GM20000 (cell line): ENCODE measurements at places on chromosomes 7 and 10.

GRCh38 chr10:78804411-78805032 is 264.2 kb upstream of the ZMIZ1 start:
- DNase-seq, result no peak

GRCh38 chr10:80276335-80276734 is 13.1 kb downstream of the MAT1A start:
- DNase-seq, result no peak

DNA sequence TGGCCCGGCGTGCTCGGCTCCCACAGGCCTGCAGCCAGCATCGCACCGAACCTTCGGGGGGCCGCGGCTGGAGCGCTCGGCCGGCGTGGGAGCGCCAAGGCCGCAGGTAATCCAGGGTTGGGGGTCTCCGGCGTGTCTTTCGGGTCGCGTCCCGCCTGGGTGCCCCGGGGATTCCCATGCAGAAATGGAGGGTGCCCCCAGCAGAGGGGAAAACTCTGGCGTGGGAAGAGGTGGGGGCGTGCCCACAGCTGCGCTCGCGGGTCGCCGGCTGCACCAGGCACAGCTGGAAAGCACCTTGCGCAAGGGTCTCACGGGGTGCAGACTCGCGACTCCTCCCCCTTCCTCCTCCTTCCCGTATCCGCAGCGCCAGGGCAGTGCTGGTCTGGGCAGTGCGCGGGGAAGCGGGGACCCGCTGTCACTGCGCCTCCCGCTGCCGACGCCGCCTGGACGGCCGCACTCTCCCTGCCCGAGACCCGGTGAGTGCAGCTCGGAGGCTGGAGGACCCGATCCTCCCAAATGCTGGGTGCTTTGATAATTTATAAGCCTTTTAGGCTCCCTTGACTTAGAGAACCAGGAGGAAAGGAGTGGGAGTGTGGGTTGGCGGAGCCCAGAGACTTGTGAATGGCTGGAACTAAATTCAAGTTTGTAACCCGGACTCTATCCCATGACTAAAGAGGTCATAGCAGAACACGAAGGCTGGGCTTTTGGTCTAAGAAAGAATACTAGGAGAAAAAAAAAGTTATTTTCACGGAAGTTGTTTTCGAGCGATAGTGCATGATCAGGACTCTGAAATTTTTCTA is 489 bp downstream of the MAP3K8 start:
- DNase-seq, result peak; percentile 81

DNA sequence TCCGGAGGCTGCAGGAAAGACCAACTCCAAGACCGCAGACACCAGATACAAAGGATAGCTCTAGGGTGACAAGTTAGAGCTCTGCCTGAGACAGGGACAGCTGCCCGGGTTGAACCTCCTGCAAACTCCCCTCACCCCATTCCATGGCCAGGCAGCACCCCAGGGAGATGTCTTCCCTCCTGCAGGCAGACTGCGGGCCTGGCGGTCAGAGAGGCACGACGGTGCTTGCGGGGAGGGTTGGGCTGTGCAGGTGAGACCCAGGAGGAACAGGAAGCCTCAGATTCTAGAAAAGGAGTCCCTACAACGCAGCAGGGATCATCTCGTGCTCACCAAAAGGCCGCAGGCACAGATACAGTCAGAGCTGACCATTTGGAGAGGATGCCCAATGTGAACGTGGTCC is 34.6 kb downstream of the CARD11 start:
- no peak for DNase-seq

- DNase-seq, result no peak
These were observed 15.5 kb downstream of the KLF6 start for GRCh38 chr10:3769556-3769955.

GRCh38 chr10:7666253-7667023 is at the start of gene ITIH5:
TSS of gene ITIH5 (minus strand) at chr10:7666966. CDS start at chr10:7666892, 74 bp downstream.
- DNase-seq, result peak; percentile 36

- DNase-seq, result no peak
These were observed 10.7 kb upstream of the GIMAP6 start for GRCh38 chr7:150642926-150643325.

GRCh38 chr7:138645284-138645683 is 55.9 kb downstream of the SVOPL start:
- DNase-seq, result no peak

- no peak for DNase-seq
These were observed 193.1 kb downstream of the PHTF2 start for GRCh38 chr7:77991656-77992055.

- DNase-seq, result no peak
These were observed 222.5 kb upstream of the LRRN3 start for GRCh38 chr7:110868458-110868857.

GRCh38 chr7:63027075-63027474 is 971.6 kb upstream of the ZNF722 start:
- DNase-seq, result no peak

- no peak for DNase-seq
These were observed 19.4 kb upstream of the FHIP2A start for GRCh38 chr10:114802177-114802576.

- DNase-seq, result no peak
These were observed 73.2 kb upstream of the DGKI start for GRCh38 chr7:137919987-137920386.

- DNase-seq, result no peak
These were observed 824 bp downstream of the LRIT2 start for GRCh38 chr10:84224411-84225028.

- DNase-seq, result no peak
These were observed 9.5 kb downstream of the CISD1 start for GRCh38 chr10:58278274-58278961.

- DNase-seq, result peak; percentile 39
These were observed 485 bp downstream of the ALOX5 start for GRCh38 chr10:45374350-45375052.

DNA sequence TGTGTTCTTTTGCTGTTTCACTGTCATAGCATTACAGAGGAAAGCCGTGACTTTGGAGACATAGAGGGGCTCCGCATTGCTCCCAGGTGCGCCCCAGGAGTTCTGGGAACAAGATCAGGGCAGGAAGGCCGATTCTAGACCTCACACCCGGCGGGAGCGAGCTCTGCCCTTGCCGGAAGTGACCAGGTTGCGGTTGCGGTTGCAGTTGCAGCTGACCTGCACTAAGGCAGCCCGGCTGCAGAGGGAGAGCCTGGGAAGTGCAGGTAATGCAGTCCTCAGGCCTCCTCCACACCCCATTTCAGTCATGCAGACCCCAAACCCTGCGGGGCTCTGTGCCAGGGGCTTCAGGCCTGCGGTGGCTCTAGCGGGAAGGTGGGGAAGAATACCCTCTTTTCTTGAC is 130.0 kb upstream of the LANCL2 start:
- DNase-seq, result no peak

DNA sequence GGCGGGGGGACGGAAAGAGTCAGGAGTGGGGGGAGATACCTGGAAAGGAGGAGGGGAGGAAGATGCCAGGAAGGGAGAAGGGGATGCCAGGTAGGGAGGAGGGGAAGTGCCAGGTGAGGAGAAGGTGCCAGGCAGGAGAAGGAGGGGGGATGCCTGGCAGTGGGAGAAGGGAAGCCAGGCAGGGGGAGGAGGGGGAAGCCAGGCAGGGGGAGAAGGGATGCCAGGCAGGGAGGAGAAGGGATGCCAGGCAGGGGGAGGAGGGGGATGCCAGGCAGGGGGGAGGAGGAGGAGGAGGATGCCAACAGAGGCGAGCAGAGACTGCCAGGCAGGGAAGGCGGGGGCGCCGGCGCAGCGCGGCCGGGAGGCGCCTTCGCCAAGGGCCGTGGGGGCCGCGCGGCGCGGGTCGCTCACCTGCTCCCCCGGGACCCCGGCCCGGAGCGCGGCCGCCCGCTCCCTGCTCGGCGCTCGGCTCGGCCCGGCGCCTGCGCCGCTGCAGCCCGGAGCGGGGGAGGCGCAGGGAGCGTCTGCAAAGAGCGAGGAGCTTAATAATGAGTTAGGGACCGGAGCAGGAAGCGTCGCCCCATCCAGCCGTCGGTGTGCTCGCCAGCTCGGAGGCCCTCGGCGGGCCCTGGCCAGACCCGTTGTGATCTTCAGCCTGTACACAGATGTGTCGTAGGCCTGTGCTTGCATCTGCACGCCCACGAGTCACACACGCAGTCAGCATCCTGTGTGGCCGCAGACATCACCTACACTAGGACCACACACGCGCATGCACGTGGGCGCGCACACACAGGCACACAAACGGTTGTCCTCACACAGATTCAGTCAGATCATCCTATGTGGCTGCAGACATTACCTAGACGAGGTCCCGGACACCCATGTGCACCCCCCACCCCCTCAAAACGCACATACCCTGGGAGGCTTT is 28.4 kb upstream of the SMARCD3 start:
- peak; percentile 85 for DNase-seq

DNA sequence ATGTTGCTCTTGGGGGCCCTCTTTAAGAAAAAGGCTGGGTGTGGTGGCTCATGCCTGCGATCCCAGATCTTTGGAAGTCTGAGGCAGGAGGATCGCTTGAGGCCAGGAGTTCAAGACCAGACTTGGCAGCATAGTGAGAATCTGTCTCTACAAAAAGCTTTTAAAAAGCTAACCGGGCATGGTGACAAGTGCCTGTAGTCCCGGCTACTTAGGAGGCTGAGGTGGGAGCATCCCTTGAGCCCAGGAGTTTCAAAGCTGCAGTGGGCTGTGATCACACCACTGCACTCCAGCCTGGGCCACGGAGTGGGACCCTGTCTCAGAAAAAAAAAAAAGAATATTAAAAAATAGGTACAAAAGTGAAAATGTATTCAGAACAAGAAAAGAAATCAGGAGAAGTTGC is 38.1 kb upstream of the SLC39A12 start:
- DNase-seq, result no peak
